NCI-H1417 treated with DMSO at 0.1 percent for 48 hours (cell line): ENCODE measurements at places on chromosomes 7 and 10.

GRCh38 chr7:152904698-152905097 lies 145.1 kb downstream of the ACTR3B start:
- DNase-seq: no peak

DNA sequence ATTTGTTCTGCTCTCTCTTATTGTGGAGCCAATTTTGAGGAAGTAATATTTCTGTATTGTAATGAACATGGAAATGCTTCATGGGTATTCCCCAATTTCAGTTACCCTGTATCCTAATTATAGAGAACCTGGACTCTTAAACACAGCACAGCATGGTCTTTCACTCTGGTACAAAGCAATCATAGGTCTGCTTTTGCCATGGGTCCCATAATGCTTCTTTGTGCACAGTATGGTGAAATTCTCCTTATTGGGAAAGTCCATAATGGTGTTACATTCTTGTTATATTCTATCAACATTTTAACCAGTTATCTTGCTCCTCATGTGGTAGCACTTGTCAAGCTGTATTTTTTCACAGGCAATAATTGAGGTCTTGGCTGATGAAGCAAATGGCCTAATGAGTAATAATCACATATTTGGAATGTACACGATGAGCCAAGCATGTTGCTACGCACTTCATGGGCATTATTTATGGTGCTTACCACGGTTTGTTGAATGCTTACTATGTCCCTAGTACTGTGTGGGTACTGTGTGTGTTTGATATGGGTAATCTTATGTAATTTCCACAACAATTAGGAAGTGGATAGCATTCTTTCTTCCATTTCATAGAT lies 42.9 kb downstream of the PRKG1 start:
- no peak for DNase-seq

DNA sequence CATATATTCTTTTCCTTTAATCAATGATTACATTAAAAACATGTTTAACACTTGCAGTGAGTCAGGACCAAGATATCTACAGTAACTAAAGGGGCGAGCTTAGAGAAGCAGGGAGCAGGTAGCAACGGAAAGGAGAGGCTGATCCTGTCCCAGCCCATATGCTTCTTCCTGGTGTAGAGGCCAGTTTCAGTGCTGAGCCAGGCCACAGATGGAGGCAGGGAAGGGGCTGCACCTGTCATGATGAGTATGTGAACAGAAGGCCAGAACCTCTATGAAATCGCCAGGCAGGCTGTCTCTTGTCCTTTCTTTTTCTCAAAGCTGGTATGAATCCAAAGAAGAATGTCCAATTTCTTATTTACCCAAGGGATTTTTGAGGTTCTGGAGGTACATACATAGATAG lies 16.3 kb downstream of the REEP3 start:
- DNase-seq: no peak

DNA sequence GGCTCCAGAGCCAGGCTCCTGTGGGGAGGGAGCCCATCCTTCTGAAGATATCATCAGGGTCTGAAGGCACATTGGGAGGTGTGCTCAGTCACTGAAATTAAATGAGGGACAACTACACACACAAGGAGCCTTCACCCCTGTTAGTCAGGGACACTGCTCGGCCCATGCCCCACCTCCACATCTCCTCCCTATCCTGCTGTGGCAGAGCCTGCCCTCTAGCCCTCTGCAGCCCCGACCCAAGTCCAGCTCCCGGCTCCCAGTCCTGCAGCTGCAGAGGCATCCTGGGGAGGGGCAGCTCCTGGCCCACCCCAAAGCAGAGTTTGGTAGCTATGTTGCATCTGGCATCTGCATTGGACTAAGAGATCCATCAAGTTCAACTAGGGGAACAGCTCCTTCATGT lies 136.3 kb downstream of the ZNF248 start:
- no peak for DNase-seq

GRCh38 chr7:6162650-6163366 lies 109.6 kb downstream of the CYTH3 start:
- no peak for DNase-seq

- DNase-seq: no peak
Measured at GRCh38 chr7:26074919-26075318, 77.1 kb upstream of the NFE2L3 start.
